ENCODE measurements at places on chromosomes 1 and 21.

DNA sequence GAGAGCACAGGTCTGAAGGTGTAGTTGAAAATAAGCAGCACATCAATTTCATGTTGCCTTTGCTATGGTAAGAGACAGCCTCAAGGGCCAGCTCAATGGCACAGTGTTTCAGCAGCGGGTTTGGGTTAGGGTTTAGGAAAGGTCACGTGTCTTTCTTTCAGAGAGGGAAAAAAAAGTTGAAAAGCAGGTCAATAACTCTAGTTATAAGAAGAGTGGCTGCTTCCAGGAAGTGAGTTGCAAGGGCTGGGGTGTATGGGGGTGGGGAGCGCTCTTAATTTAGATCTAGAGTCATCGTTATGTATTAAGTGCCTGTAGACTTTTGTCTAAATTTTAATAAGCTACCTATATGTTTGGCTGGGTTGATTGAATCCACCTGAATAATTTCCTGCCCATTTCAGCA, 118.5 kb upstream of the SPAG17 start:
- DNase-seq: no peak

DNA sequence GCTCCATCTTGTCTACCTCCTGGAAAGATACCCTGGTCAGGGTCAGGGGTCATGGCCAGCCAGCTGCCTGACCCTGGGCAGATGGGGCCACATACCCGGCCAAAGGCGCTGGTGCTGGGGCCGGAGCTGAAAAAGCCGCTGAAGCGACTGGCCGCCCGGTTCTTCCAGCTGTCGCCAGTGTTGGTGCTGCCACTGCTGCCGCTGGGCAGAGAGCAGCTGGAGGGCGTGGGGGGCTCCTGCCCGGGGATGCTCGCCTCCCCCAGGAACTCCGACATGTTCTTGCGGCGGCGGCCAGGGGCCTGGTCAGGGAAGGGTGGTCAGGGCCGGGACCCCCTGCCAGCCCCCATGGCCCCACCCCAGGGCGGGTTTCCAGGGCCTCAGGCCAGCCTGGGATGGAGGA, 7.2 kb upstream of the TNFRSF25 start:
- no peak for DNase-seq

DNA sequence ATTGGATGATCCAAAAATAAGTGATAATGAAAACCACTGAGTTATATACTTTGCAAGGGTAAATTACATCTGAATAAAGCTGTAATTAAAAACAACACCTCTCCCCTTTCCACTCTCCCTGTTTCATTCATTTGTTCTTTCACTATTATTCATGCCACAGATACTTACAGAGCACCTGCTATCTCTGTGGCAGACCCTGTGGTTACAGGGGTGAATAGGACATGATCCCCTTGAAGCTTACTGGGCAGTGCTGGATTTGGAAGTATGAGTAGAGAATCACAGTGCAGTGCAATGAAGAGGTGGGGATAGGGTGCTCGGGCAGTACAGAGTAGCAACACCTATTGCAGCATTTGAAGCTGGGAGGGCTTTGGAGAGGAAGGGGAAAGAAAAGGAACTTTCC, 21.7 kb downstream of the ARV1 start:
- no peak for DNase-seq

- DNase-seq: peak; percentile 41
Measured at GRCh38 chr1:89261926-89262515, 10.6 kb downstream of the GBP5 start.

- peak; percentile 19 for DNase-seq
Measured at GRCh38 chr1:166908942-166909341, 32.9 kb upstream of the TADA1 start.

- DNase-seq: no peak
Measured at GRCh38 chr1:162580308-162580707, 18.8 kb downstream of the UAP1 start.

DNA sequence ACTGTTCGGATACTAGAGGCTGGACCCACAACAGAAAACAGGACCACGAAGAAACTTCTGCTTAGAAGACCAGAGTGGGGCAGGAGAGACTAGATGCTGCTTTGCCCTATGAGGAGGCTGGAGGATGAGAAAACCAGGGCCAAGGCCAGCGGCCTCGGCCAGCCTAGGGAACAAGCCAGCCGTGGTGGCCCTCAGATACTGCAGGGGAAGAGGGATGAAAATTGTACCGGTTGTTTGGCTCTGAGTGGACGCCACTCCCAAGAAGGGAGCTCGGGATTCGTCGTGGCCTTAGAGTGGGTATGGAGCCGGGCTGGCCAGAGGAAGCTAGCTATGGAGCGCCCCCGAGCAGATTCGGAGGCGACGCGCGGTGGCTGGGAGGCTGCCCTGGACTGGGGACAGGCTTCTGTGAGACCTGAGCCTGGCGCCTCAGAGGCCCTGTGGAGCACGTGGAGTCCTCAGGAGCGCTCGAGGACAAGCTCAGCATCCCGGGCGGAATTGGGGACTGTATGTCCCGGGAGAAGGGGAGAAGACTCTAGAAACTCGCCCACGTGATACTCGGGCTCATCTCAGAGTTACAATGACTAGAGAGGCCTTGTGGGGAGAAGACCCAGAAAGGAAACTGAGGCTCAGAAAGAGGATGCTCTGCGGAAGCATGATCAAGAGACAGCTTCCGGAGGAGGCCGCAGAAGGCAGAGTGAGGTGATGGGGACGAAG, 2.8 kb downstream of the PRRX1 start:
- DNase-seq: peak; percentile 44

- DNase-seq: no peak
Measured at GRCh38 chr1:86594284-86594770, 47.4 kb downstream of the CLCA4 start.

DNA sequence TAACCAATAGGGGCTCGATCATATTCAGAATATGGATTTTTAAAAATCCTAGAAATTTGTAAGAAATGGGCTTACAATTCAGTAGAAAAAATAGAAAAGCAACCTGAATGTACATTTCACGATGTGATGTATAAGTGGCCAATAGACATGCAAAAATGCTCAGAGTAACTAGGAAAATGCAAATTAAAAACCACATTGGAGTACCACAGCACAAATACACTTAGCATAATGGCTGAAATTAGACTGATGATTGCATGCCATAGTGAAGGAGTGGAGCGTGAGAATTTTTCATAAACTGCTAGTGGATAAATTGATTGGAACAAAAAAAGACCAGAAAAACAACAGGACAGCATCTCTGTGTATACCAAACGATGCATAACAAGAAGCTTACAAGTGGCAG, 102.3 kb downstream of the DYRK1A start:
- no peak for DNase-seq

GRCh38 chr1:62131093-62131725, 63.4 kb upstream of the L1TD1 start:
- peak; percentile 81 for DNase-seq

GRCh38 chr1:203122159-203122558, 5.4 kb upstream of the ADORA1 start:
- DNase-seq: no peak

GRCh38 chr1:109687641-109688499, at the start of gene GSTM1:
TSS of gene GSTM1 (plus strand) at chr1:109687817. CDS start at chr1:109687874, 57 bp downstream.
- peak; percentile 78 for DNase-seq

GRCh38 chr1:107620753-107621152, 344.2 kb downstream of the VAV3 start:
- DNase-seq: no peak

- peak; percentile 64 for DNase-seq
Measured at GRCh38 chr1:70090875-70091274, 114.5 kb downstream of the LRRC40 start.
